ENCODE measurements at places on chromosomes 12 and 14.
A peak's percentile ranks its signal among the peaks of the same experiment; 100 is the strongest.

DNA sequence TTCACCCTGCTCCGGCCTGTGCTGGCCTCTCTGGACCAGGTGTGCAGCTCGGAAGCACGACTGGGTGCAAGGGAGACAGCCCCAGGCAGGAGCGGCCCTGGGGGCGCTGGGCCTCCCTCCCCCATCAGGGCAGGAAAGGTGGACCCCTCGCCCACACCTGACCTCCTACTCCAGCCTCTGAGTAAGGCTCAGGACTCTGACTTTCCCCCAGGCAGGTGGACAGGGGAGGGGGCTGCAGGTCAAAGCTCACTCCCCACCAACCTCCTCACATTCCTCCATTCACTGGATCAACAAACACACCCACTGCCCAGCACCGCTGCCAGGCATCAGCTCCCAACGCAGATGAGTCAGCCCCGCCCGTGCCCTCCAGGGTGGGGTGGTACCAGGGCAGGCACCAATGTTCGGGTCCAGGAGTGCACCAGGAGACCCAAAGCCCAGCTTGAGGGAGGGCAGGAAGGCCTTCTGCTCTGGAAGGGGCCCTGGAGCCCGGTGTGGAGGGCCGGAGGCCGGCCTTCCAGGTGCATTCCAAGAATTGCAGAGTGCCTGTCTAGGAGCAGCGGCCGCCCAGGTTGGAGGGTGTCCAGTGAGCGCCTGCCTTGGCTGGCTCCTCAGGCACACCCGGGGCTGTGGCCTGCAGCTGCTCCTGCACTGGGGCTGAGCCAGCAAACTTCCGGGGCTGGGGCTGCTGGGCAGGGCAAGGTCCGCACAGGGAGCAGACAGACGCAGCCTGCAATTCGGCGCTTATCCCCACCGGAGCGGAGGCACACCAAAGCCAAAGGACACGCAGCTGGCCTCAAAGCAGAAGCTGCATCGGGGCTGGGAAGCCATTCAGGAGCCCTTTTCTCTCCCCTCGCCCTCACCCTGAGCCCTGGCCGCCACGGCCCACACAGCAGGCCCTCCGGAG is 1.6 kb upstream of the INF2 start:
- DNase-seq = peak; percentile 86

DNA sequence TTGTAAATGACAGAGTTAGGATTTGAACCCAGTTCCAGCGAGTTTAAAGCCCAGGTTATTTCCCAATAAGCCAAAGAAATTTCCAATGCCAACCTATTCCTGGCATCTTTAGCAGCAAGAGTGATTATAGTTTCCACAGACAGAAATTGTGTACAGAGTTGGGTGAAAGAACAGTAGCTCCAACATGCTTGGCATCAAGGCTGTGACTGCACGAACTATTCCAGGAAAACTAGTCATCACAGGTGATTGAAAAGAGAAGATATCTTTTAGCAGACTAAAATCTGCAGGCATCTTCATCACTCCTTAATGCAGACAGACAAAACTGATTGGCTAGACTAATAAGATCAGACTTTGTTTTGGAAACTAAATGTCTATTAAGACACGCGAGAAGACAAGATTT is 262.7 kb upstream of the PLEKHG7 start:
- DNase-seq = no peak

DNA sequence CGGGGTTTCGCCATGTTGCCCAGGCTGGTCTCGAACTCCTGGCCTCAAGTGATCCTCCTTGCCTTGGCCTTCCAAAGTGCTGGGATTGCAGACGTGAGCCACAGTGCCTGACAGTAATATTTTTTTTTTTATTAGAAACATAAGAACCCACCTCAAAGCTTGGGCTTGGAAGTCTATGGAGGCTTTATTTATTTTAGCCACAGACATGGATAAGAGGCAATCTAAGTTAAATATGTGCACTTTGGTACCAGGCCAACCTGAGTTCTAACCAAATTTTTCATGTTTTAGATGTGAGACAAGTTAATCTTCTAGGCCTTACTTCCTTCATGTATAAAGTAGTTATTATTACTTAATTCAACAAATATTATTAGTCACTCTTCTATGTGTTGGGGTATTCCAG is 96.9 kb downstream of the RAD51B start:
- DNase-seq = no peak

DNA sequence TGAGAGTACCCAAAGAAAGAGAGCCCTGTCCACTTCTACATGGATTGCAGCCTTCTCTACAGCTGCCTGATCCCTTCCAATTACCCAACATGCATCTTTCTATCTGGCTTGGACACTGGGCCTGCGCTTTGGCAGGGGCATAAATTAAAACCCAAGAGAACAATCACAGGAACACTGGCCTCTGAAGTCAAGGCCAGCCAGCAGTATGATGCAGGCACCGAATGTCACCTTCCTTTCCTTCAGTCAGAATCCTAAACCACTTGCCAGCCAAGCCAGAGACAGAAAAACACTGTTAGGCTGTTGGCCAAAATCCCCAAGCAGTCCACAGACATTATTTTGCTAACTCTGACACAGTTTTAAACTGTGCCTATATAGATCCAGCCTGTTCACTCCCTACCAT is 113.7 kb downstream of the DUSP6 start:
- DNase-seq = no peak

- DNase-seq = no peak
These were observed 283.7 kb upstream of the RTL1 start for GRCh38 chr14:101186992-101187815.

GRCh38 chr12:44375694-44376093 is 500.4 kb downstream of the NELL2 start:
- DNase-seq = no peak

- no peak for DNase-seq
These were observed 691.8 kb downstream of the FLRT2 start for GRCh38 chr14:86221755-86222154.

DNA sequence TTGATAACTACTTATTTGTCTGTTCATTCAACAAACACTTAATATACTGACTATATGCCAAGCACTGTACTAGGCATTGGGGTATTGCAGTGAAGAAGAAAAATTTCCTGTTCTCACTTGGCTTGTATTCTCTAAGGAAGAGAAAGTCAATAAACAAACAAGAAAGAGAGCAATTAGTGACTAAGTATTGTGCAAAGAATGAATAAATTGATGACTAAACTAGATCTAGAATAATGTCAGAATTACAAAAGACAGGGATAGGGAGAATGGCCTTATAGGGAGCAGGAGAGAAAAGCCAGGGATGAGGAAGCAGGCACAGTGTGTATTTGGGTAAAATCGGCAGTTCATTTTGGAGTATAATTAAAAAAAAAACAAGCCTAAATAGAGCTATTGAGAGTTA is 4.2 kb upstream of the LIN7A start:
- DNase-seq = no peak

Data from mammary epithelial cell (primary cell).